ENCODE measurements at places on chromosomes 4 and X.

- DNase-seq: no peak
These were observed 21.7 kb upstream of the CLNK start for GRCh38 chr4:10706236-10706635.

- no peak for DNase-seq
These were observed 90.4 kb downstream of the ZC4H2 start for GRCh38 chrX:64885850-64886249.

DNA sequence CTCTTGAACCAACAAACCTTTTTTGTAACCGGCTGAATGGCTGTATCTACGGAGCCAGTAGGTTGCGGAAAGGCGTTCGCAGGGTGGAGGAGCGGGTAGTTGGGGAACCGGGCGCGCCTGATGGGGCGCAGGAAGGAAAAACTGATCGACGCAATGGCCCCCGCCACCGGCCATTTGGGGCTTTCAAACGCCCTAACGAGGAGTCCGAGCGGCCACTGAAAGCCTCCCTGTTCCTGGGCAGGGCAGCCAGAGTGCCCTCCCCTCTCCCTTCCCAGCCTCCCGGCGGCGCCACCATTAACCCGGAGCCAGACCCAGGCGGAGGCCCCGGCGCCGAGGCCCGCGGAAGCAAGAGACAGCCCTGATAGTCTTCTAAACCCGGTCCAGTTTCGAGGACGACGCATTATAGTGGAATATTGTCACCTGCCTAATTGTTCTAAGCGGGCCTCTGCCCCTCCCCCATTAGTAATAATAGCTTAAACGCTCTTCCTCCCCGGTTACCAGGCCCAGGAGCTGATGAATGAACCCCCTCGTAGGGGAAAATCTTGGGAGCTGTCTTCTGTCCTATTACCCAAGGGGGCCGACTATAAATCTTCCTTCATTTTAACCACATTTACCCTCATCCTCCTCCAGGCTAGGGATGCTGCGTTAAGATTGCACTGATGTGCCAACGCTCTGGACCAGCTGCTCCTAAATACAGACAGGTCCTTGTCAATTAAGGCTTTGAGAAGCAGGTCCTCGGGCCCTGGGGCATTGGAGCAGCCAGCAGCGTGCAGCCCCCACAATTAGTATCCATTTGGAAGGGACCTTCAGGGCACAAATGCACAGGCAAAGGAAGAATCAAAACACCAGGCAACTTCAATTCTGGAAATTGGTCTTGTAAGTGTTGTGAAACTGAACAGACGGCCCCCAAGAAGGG is 61.6 kb upstream of the TMEM33 start:
- DNase-seq: no peak

DNA sequence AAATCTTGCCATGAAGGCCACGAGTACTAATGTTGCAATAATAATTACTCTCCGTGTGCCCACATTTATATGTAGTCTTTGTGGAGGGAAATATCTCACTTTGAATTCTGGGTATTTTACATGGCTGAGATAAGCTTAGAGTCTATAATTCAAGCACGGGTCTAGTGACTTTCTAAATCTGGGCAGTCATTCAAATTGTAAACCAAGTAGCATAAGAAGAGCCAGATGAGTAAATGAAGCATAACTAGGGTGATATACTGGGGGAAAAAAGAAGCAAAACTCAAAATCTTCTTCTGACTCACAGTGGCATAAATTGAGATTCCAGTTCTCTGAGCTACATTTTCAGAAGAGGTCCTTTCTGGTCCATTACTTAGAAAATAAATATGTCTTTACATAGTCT is 53.0 kb downstream of the MAPK10 start:
- DNase-seq: peak; percentile 4

DNA sequence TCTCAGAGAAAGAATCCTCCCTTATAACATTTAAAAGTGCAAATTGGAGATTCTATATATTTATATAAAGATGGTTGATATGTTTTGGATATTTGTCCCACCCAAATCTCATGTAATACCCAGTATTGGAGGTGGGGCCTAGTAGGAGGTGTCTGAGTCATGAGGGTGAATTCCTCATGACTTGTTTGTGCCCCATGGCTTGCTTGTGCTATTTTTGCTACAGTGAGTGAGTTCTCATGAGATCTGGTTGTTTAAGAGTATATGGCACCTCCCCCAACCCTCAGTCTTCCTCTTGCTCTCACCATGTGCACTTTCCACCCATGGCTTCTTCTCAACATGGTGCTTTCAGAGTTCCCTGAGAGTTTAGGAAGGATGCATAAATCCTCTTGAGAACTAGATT is 9.5 kb upstream of the ANKRD50 start:
- DNase-seq: no peak

DNA sequence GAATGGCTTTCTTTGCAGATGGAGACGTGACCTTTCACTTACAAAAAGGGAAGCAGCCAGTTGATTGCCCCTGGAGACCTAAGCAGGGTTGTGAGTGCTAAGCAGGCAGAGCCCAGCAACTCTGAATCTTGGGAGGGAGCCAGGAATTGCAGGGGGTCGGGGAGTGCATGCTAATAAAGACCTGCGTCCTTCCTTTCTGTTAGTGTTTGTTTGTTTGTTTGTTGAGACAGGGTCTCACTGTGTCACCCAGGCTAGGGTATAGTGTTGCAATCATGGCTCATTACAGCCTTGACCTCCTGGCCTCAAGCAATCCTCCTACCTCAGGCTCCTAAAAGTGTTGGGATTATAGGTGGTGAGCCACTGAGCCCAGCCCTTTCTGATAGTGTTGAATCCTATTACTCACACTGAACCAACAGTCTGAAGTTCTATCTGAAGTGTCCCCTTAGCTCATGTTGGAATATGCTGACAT is 137.4 kb downstream of the CEP135 start:
- DNase-seq: no peak

DNA sequence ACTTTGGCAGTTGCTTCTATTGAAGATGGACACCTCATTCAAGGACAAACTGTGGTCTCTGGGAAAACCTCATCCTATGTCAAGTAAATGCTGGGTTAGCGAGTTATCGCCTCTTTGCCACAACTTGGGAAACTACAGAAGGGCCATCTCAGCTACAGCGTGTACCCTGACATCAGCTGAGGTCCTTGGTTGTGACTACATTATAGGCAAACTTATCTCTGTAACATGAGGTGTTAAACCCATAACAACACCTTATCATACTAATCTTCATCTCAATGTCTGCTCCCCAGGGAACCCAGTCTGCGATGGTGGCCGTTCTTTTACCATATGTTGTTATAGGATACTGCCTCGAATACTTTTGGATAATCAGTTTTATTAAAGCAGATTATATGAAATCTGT is 1862.7 kb downstream of the STIM2 start:
- DNase-seq: no peak

DNA sequence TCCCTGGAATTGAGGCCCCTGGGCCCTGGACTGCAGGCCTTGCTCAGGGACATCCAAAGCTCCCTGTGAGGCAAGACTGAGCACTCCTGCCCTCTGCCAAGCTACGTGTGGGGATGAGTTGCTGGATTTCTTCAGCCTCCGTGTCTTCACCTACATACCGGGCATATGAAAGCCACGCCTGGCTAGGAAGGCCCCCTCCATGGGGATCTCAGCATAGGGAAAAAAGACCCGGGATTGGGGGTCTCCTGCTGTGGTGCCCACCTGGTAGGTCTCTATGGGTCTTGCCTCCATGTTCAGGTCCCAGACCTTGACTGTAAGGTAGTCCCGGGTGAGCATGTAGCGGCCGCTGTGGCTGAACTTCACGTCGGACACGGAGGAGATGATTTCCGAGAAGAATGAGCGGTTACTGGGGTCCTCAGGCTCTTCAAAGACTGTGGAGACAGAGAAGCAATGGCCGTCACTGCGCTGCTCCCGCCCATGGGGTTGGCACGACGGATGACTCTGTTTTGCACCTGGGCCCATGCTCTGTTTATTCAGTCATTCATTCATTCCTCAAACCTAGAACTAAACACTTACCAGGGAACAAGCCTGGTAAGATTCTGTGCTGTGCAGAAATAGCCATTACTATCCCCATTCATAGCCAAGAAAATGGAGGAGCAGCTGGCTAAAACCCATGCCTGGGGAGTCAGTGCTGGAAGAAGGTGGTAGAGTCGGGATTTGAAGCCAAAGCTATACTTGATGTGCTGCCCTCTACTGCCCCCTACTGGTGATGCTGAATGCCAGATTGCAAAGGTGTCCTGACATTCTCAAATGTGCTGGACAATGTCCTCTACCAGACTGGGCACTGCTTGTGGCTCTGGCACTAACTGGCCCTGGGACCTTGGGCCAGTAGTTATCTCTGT is 63.9 kb downstream of the WFS1 start:
- DNase-seq: no peak

GRCh38 chrX:22674932-22675331 is 324.8 kb upstream of the DDX53 start:
- DNase-seq: no peak

DNA sequence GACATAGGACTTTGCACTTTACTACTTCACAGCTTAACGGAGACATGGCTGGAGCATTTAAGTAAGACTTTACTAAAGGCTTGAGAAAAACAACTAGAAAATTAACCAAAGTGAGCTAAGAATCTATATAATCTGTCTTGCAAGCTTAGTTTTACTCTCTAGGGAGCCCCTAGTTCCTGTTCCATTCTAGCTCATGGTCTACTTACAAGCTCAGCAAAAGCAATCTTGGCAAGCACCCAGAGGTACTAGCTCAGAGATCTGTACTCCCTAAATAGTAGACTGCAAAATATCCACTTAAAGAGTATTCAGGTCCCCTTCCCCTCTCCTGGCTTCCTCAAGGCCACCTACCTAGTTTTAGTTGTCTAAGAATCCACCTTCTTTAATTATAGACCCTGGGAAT is 469.0 kb downstream of the IDS start:
- DNase-seq: no peak

- no peak for DNase-seq
These were observed 27.3 kb downstream of the CT45A1 start for GRCh38 chrX:135740681-135741149.

GRCh38 chr4:77695774-77696173 is 90.2 kb downstream of the CXCL13 start:
- DNase-seq: peak; percentile 90

Measured in NCI-H226 (cell line).